Immature natural killer cell (primary cell): ENCODE measurements at places on chromosomes 1 and 21. TPM values are rescaled to one million over a fixed set of nuclear protein-coding genes. Genes with fewer than 3 reads are reported as not detected.

Gene OR2L8
- not detected for polyA plus RNA-seq

DNA sequence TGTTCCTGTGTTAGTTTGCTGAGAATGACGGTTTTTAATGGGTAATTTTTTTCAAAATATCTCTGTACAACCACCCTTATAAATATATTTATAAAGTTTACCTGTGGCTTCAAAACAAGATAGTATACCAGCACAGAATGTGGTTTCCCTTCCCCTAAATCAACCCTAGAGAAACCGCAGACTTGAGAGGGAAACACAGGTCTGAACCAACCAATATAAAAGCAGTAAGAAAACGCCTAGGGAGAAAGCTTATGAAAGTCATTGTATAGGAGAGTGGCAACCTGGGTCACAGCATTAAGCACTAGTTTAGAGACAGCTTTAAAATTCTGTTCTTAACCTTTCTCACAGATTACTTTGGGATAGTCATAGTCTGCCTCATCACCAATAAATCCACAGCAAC lies 180.6 kb upstream of the LHX8 start:
- DNase-seq, result no peak
- H3K4me1 ChIP-seq, result no peaks in the 10 kb centered on the region
- H3K27ac ChIP-seq, result no peak overlapping the region

Gene CD84
- 2.1 TPM for polyA plus RNA-seq

Gene CLIC6
- polyA plus RNA-seq, result not detected
